ENCODE measurements at places on chromosomes 2 and 18.

GRCh38 chr18:13308369-13308768, 89.8 kb downstream of the LDLRAD4 start:
- peak; percentile 36 for DNase-seq

DNA sequence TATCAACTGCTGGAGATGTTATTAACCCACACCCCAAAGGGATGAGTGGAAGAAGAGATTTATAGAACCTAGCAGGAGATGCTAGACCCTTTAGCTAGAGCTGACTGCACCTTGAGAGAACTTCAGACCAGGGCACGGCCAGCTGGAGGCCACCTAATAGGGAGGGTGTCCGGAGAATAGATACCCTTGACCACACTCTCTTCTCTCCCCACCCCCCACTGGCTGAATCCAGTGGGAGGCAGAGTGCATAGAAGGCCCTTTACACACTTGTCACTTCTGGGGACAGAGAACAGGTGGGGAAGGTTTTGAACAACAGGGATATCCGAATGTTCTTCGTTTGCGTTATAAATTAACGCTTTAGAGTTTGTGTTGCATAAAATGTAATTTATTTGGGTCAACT, 84.6 kb downstream of the PHLPP1 start:
- DNase-seq, result no peak

DNA sequence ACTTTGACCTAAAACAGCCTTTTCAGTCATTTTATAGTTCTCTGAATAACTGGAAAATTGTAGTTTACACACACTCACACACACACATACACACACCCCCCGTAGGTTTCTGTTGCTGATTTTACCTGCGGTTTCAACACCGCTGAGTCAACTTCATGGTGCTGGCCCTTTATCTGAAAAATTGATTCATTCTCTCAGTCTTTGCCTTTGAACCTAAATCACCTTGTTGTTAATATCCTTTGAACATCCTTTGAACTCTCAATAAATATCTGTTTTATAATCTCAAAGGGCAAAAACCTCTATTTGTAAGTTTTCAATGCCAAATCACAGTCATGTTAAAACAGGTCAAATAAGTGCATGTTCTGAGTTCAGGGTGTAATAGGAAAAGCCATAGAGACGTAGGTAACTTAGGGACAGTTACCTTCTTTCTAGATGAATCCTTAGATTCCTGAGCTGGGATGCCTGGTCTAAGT, 109.0 kb upstream of the BZW1 start:
- DNase-seq, result peak; percentile 78

DNA sequence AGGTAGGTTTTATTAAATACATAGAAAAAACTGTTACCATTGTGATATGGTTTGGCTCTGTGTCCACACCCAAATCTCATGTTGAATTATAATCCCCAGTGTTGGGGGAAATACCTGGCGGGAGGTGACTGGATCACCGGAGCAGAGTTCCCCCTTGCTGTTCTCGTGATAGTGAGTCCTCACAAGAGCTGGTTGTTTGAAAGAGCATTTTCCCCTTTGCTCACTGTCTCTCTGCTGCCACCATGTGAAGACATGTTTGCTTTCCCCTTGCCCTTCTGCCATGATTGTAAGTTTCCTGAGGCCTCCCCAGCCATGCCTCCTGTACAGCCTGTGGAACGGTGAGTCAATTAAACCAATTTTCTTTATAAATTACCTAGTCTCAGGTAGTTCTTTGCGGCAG, 352.7 kb upstream of the SLC39A10 start:
- DNase-seq, result no peak

DNA sequence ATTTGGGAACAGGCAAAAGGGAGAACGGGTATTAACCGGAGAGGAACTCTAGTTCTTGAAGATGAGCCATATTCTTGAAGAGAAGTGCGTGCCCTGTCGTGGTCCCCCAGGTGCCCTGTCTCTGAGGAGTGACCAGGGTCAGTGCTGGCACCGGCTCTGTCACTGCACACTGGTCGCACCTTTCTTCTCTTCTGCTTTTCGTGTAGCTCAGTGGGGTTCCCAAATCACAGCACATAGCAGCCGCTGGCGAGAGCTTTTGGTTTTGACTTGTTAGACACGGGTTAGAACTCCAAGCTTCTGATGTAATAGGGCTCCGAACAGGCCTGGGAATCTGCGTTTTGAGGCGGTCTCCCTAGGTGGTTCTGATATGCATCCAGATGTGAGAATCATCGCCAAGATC, 18.4 kb upstream of the LRRTM1 start:
- no peak for DNase-seq

GRCh38 chr2:207801259-207801658, 31.6 kb upstream of the FZD5 start:
- DNase-seq, result no peak

- DNase-seq, result no peak
These were observed 121.3 kb upstream of the GULP1 start for GRCh38 chr2:188170356-188170755.

GRCh38 chr2:226131299-226131784, 668.3 kb downstream of the IRS1 start:
- no peak for DNase-seq

Measured in activated T-cell treated with anti-CD3 and anti-CD28 coated beads, Interleukin-2, amount 50 U/mL, for 72 hours (primary cell).